ENCODE measurements at places on chromosomes 3 and 15. TPM values are rescaled to one million over a fixed set of nuclear protein-coding genes. Genes with fewer than 3 reads are reported as not detected.

DNA sequence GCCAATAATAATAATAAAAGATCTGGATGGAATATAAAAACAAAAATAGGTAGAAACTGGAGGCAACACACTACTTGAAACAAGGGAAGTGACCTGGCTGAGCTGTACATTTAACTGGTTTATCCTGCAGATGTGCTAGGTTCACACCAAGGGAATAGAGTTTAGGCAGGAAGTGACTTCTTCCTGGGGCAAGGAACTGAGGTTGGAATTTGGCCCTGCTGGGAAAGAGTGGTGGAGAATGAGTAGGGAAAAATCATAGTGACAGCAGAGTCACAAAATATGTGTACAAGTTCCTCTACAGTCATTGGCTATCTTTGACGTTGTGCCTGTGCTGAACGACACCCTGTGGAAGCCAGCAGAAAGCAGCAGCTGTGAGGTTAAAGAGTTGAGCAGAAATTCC lies 44.1 kb downstream of the ARHGAP11B start:
- peak; percentile 6 for DNase-seq

GRCh38 chr3:60056404-60056803 lies 1006.6 kb upstream of the CFAP20DC start:
- no peak for DNase-seq

DNA sequence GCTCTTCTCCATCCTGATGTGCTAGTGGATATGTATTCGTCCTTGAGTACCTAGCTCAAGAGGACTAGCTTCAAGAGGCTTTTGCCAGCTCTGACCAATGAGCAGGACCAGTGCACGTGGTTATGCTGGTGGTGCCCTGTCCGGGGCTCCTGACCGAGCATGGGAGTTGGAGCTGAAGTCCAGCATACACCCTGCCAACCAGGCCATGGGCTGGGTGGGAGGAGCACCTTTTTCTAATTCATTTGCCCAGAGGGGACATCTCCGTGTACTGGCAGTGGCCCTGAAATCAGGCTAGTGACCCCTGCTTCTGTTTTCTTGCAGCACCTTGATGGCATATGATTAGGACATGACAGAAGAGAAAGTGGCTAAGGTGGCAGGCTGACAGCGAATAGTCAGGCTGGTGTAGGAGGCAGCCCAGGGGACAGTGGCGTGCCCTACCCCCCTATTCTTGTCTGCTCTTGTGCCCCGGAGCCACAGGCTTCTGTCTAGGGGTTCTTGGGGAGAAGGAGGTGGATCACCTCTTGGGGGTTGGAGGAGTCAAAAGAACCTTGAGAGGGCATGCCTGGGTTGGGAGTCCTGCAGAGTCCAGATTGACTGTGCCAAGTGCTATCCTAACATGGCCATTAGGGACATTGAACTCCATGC lies 16.5 kb downstream of the PODXL2 start:
- no peak for DNase-seq

GRCh38 chr3:38687321-38687720 lies 37.8 kb upstream of the SCN5A start:
- no peak for DNase-seq

DNA sequence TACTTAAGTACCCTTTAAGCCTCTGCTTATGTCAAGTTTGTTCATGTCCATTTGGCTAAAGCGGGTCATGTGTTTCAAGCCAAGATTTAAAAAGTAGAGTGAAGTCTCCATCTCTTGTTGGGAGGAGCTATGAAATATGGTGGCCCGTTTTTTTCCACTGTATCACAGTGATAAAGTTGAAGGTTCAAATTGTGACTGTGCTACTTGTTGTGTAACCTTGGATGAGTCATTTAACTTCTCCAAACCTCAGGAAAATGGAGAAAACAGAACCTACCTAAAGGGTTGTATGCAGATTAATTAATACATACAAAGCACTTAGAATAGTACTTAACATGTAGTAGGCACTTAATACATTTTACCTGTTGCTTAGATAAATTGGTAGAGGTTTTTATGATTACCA lies 43.4 kb downstream of the SNAPC5 start:
- peak; percentile 41 for DNase-seq

DNA sequence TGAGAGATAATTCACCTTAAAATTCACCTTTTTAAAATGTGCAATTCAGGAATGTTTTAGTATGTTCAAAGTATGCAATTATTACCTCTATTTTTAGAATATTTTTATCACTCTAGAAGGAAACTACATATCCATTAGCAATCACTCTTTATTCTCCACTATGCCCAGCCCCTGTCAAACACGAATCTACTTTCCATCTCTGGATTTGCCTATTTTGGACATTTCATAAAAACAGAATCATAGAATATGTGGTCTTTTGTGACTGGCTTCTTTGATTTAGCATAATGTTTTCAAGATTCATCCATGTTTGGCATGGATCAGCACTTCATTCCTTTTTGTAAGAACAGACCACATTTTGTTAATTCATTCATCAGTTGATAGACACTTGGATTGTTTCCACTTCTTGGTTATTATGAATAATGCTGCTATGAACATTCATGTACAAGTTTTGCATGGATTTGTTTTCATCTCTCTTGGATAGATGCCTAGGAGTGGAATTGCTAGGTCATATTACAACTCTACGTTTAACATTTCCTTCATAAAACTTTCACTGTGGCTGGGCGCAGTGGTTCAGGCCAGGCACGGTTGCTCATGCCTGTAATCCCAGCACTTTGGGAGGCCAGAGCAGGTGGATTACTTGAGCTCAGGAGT lies 12.7 kb downstream of the HMCES start:
- no peak for DNase-seq

GRCh38 chr3:169002689-169003088 lies 660.8 kb downstream of the MECOM start:
- DNase-seq = no peak

Gene RBMS3
- 85.9 TPM for total RNA-seq

Gene NR2E3
- total RNA-seq = 0.97 TPM

- DNase-seq = no peak
Observed at GRCh38 chr3:137642831-137643230, 121.3 kb upstream of the SOX14 start.

GRCh38 chr3:11601446-11602238 lies 42.1 kb downstream of the VGLL4 start:
- peak; percentile 59 for DNase-seq

DNA sequence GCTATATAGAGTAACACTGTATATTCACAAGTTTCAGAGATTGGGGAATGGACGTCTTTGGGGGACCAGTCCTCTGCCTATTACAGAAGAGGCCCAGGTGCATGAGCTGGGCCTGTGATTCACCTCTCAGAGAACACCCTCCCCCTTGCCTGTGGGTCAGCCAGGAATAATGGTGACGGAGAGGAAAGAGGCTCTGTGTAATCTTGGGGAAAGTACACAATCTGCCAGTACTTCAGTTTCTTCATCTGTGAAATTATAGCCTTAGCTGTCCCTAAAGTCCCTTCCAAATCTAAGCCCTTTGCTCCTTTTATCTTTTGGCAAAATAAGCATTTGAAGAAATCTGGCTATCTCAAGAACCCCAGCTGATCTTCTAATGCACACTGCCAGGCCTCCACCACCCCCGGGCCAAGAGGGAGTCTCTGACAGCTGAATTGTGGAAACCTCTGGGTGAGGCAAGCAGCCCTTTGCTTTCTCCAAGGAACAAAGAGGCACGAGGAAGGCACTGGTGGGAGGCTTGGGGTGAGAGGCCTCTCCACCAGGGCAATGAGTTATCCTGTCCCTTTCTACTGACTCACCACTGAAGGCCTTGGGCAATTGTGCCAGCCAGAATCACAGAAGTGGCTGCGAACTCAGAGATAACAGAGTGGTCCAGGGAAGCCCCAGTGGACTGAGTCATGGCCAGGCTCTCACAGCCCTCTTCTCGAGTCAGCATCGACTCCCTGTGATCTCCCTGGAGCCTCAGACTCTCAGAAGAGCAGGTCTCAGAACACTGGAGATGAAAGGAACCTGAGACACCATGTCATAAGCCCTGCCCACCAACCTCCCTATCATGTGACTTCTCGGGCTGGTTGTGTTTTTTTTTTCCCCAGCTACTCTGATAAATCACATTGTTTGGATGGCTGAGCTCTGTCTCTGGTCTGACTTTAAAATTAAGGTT lies 31.8 kb downstream of the CCNL1 start:
- DNase-seq = peak; percentile 84

GRCh38 chr3:187318819-187319616 lies 27.5 kb upstream of the MASP1 start:
- peak; percentile 78 for DNase-seq

Gene SLC9C1
- not detected for total RNA-seq

Gene RLBP1
- total RNA-seq = not detected

Gene PATL2
- 0.97 TPM for total RNA-seq

Gene LRRC3B
- not detected for total RNA-seq

GRCh38 chr3:34856081-34856947 lies 783.0 kb upstream of the ARPP21 start:
- no peak for DNase-seq
